ENCODE measurements at places on chromosomes 2 and 18.

DNA sequence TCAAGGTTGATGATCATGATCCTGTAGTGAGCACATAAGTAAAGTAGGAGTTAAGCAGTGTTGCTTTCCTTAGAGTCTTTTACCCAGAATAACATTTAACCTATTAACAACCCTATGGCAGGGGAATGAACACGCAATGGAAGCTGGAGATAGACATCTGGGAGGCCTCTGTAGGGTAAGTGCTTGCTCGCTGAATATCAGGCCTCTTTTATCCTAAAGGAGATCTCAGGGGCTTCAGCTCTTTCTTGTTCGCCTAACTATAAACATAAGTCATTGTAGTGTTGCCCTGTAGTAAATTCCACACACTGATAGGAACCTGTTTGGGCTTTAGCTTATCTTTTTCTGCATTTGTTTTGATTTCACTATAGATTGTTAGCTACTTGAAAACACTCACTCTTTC, 174.4 kb upstream of the TCF4 start:
- no peak for DNase-seq

- peak; percentile 20 for DNase-seq
Measured at GRCh38 chr2:197969391-197969893, 165.0 kb downstream of the PLCL1 start.

GRCh38 chr2:122191331-122191730, 435.9 kb downstream of the TSN start:
- peak; percentile 89 for DNase-seq

- DNase-seq: no peak
Measured at GRCh38 chr2:109463236-109463635, 150.5 kb downstream of the SEPTIN10 start.

DNA sequence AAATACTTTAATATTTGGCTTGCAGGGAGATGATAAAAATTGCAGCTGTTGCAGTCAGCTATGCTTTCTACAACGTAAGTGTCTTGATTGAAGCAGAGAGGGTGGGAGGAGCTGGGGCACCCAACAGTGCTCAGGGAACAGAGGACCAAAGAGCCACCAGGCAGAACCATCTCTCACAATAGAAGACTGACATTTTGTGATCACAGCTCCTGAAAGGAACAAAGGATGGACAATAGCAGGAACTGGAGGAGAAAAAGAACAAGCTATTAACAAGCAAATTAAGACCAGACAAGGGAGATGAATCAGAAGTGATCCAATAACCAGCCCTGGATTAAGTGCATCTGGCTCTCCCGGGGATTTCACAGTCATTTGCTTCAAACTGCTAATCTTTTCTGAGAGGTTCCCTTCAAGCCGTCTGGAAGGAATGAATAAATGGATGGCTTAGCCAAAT, 65.7 kb upstream of the SMAD2 start:
- peak; percentile 97 for DNase-seq

DNA sequence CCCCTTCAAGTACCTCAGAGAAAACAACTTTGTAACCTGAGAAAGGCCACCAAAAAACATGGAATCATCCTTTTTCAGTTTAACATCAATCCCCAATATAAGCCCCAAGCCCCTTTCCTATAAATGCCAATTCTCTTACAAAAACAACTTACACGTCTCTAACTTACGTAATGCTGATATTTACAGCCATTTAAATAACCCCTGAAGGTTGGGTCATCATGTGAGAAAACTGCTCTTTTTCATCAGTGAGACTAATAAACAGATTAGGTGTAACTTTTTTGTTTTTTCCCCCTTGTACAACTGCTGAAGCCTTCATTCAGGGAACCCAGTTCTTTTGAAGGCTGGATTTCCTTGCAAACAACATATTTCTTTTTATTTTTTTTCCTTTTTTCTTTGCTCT, 3.7 kb downstream of the FASTKD1 start:
- no peak for DNase-seq

GRCh38 chr2:230578106-230578505, 134.5 kb upstream of the CAB39 start:
- no peak for DNase-seq

DNA sequence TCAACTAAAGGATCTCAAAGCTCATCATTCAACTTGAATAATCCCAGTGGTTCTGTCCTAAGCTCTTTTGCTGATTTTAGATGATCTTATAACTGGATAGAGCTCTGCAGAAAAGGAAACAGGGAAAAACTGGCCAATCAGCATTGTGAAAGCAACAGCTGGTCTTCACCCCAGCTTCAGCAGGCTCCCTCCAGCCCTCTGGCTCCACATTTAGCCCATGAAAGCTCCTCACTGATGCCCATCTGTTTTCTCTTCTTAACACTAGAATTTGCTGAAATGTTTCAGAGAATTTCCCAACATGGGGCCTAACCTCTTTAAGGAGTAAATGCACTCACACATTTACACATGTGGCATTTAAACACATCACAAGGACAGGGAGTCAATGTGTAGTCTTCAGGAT, 223.3 kb downstream of the CNTNAP5 start:
- peak; percentile 96 for DNase-seq

DNA sequence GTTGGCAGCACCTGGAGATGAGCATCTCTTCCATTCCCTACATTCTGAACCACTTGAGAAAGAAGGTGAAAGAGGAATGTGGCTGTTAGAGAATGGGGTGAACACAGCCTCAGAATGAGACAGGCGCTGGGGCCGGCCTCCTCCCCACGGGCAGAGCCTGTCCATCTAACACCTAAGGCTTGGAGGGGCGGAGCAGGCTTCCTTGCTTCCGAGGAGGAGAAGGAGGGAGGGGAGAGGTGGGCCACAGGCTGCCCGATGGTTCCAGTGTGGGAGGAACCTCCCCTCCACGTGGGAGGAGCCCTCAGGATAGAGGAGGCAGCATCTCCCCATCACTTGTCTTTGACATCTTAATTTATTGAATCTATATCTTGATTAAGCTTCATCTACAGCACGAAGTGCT, 68.6 kb downstream of the CIB4 start:
- peak; percentile 21 for DNase-seq

- DNase-seq: peak; percentile 6
Measured at GRCh38 chr2:1972422-1972821, 228.1 kb upstream of the PXDN start.

DNA sequence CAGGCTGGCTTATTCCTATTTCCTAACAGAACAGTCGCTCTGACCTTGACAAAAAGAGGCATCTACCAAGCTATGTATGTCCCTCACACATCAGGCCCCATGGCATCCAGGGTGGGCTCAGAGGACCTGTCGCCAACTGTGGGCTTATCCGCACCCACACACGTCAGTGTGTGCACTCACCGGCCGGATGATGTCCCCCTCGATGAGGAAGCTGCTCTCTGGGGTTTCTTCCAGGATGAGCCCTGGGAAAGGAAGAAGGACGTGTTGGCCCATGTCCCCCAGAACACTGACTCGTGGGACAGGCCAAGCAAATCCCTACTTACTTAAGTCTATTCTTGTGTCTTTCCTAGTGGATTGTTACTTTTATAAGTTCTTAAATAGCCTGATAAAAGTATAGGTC, 3.1 kb downstream of the ASTL start:
- DNase-seq: no peak

DNA sequence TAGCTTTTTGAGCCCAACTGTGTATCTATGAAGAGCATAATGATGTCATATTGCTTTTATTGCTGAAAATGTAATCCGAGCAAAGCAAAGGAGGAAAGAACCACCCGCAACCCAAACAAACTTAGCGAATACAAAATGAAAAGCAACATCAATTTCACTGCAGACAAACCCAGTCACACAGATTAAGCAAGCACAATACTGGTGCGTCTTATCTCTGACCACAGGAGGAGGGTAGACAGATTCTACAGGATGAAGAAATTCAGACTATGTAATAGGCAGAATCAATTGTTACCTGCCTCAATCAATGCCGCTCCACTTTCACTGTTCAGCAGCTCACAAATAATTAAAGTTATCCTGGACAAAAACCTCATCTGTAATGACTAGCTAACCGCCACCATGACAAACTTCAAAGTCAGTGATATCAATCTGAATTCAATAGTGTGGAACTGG, 115.5 kb upstream of the SP3 start:
- no peak for DNase-seq

- DNase-seq: no peak
Measured at GRCh38 chr2:47891369-47892337, 14.6 kb downstream of the FBXO11 start.

DNA sequence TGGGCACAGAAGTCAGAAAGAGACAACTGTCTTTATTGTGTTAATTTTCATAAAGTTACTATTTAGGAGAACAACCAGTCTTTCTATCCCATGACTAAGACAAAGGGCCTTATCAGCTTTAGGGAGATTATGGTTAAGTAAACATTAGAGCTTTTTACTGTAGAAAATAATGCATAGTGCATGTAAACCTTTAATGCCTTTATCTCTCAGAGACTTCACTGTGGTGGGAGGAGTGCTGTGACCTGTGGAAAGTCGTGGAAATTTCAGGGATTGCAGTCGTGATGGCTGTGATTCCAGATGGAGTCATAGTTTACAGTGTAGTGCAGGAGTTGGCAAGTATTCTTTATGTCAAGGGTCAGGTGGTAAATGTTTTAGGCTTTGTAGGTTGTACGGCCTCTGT, 15.8 kb downstream of the ZNF236 start:
- no peak for DNase-seq

DNA sequence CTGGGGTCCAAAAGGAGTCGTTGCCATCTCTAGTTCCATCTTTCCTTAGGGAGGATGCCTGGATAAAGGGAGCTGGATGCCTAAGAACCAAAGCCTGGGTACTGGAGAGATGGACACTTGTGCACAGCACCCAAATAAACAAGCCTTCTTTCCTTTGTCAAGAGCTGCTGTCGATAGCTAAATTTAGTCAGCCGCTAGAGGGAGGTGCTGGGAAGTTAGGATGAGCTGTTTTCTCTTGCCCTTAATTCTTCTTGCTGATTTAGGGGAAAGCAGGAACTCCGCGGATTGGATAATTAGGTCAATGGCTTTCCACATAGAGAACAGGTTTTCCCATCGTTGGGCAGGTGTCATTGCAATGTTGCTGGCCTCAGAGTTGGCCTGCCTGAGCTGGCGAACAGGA, 30.9 kb upstream of the SERPINB12 start:
- DNase-seq: peak; percentile 80

GRCh38 chr18:75369026-75369721, 58.3 kb downstream of the SMIM21 start:
- DNase-seq: no peak

- DNase-seq: no peak
Measured at GRCh38 chr2:165681841-165682240, 112.2 kb downstream of the GALNT3 start.

GRCh38 chr2:21812766-21813165, 689.0 kb downstream of the TDRD15 start:
- no peak for DNase-seq

DNA sequence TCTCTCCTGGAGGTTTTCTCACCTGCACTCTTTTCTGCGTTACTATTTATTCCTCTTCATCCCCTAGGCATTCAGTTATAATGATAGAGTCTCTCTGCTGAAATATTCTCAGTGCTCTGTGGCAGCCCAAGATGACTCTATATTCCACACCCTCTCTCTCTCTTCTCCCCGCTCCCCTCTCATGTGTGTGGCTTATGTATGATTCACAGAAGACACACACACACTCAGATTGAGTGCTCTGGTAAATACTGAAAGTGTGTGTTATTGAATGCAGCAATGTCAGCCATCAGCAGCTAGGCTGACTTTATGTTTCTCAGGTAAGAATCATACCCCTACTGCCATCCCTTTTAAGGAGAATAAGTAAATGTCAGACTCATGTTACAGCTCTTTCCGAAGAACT, 201.2 kb downstream of the SLC4A10 start:
- no peak for DNase-seq

DNA sequence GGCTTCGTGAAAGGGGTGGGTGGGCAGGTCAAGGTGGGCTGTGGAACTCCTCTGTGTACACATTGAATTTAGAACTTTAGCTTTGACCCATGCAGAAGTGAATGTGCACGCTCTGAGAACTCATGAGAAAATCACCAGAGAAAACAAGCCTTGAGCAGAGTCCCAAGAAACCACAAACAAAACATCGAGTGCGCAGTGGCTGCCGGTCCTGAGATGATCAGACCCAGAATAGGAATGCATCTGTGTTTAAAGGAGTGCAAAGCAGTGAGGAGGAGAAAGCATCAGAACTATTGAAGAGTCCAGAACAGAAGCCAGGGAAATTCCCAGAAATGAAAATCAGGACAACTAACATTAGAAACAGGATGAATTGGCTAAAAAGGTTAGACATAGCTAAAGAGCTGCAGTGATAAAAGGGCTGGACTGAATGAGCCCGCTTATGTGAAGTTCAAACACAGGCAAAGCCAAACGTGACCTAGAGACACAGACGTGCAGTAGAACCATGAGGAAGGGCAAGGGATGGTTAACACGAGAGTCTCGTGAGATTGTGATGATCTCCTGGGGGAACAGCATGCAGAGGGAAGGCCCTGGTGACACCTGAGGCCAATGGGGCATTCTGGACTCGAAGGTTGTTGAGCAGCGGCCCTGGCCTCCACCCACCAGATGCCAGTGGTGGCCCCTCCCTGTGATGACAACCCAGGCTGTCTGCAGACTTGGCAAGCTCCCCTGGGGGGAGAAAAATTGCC, 16.4 kb upstream of the TXNL4A start:
- no peak for DNase-seq

DNA sequence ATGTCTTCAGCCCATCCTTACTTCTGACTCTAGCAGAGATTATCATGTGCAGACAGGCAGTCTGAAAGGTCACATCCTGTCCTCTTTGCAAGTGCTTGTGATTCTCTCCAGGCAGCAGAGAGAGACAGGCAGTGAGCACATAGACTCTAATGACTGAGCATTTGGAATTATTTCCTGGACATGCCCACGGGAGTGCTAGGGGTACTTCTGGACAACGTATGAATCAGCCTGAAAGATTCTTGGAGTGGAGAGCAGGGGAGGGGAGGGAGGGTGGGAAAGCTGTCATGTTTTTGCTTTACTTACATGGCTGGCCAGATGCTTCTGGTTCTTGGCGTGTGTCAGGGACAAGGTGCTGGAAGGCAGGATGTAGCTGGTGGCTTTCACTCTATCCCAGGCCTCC, 150.6 kb downstream of the RIF1 start:
- no peak for DNase-seq

DNA sequence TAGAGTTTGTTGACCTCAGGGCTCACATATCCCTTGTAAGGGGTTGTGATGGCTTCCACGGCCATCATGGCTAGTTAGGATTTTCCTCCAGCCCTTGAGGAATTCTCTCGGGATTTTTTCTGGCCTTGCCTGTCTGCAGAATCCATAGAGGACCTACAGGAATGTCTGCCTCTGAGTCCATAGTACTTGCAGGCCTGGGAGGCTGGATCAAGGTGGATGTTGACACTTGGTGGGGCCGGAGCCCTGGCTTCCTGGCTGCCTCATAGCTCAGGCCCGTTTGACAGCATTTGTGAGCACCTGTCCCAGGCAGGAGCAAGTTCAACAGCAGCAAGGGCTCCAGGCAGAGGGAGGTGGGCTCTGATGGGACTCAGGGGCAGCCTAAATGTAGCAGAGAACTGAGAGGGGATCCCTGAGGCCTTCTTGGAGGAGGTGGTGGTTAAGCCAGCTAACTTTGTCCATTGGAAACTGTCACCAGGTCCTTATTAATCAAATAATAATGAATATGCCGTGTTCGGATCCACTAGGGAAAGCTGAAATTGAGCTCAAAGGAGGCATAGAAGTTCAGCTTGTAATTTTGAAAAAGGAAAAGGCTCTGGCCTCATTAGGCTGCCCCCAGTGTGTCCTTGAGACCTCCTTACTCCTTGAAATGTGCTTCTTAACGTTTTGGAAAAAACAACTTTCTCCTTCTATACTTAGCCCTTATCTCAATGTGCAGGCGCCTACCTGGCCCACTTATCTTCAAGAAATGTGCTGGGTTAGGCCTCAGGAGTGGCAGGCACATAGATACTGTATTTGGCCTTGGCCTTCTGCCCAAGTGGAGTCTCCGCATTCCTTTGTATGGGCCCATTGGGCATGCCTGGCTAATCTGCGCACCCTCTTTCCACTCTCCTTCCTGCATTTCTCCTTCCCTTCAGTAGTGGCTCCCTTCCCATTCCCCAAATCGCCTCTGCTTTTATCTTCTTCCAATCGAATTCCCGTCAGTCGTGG, 66.9 kb downstream of the HPCAL1 start:
- no peak for DNase-seq

Measured in NCI-H82 (cell line).